ENCODE measurements at places on chromosomes 7 and 10.

DNA sequence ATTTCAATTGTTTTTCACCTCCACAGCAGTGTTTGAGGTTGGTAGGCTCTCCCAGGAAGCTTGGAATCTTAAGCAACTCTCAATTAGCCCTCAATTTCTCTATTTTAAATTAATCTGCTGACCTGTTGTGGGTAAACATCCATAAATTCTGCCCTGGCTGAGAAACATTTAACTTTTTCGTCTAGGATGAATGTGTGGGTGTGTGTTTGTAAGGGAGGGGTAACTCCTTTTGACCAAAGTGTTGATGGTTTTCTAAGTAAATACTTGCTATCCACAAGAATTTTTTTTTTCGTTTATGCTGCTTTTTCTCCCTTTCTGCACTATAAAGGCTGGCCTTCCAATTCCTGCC is 973 bp downstream of the PPP3CB start:
- no peak for DNase-seq

DNA sequence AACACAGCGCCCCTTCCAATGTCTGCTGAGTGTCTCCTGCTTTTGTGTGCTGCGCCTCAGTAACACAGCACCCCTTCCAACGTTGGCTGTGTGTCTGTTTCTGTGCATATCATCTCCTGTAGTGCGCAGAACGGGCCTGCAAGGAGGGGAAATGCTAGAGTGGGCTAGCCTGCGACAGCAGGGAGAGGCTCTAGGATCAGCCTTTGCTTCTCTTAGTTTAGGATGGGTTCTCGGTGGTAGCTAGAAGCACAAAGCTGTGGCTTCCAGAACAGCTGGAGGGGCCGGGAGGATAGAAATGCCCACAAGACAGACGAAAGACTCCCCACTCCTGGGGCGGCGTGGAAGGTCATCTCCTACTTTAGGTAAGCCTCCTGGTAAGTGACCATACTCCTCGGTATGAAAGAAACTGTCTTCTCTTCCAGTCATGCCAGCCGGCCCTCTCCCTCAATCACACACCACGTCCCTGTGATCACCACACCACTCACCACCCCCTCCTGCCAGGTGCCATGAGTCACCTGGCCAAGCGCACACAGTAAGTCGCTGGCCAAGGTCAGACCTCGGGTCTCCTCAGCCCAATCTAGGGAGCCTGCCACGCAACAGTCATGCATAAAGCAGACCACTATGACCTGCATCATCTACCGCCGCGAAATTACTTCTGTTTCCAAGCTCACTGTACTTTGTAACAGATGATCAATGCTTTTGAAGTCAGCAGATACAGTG is 4.8 kb downstream of the PITRM1 start:
- no peak for DNase-seq

- no peak for DNase-seq
Observed at GRCh38 chr7:112370436-112370835, 79.8 kb upstream of the IFRD1 start.

DNA sequence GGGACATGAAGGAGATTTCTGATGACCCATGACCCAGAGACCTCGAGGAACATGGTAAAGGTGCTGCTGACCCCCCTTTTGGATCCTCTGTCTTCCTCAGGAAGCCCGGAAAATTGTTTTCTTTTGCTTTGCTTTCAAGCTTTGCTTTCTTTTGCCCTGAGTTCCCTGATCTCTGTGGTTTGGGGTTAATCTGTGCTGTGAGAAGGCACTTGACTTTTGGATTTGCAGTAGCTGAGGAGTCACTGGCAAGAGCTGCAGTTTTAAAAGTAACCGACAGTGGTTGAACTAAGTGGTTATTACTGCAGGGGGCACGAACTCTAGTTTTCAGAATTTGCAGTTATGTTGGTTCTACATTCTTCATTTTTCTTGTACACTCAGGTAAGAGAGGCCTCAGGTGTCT is 53.0 kb downstream of the PDZD8 start:
- DNase-seq, result no peak

- DNase-seq, result no peak
Observed at GRCh38 chr10:115772606-115773005, 500.4 kb downstream of the GFRA1 start.

DNA sequence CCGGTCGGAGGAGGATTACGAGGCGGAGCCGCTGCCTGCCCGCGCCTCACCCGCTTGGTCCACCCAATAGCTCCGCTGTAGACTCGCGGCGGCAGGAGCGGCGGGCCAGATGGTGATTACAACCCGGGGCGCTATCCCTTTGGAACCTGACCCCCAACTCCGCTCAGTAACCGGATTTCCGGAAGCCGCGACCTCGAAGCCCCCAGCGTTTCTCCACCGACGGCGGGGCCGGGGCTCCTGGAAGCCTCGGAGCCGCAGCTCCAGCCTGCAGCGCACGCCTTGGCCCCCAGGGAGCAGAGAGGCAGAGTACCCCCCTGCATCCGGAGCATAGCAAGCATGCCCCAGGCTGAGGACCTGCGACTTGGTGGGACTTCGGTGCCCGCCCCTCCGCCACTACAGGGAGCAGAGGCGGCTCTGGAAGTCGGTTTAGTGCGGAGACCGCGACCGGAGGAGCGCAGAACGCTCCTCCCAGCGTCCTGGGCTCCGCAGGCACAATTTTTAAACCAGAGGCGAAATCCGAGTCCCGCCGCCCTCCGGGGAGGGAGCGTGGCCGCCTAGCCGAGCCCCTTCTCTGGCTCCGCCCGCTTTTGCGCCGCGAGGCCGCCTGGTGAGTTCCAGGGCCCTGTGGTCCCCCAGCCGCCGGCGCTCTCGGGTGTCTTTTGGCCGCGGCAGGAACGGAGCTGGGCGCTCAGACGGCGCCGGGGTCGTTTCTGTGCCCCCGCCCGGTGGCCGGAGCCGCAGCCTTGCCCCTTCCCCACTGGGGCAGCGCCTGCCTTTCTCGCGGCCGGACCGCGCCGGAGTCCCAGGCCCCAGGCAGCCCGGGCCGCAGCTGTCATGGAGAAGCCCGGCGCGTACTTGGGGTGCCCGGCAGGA is 28.2 kb upstream of the BMS1 start:
- DNase-seq, result no peak

DNA sequence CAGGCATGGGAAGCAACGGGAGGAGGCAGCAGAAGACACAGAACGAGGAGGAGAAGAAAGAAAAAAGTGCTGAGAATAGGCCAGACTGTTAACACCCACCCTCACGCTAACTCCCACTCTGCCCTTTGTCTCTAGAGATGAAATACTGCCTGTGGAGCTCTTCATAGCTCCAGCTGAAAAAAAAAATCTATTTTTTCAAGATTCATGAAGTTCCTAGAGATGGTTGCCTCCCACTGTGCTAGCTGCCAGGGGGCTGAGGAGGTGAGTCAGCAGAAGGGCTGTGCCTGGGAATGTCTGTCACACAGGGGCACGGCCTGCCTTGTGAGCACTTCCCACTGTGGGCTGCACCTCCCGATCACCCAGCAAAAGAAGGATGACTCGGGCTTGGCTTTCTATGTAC is 144.5 kb downstream of the RNF216 start:
- no peak for DNase-seq

DNA sequence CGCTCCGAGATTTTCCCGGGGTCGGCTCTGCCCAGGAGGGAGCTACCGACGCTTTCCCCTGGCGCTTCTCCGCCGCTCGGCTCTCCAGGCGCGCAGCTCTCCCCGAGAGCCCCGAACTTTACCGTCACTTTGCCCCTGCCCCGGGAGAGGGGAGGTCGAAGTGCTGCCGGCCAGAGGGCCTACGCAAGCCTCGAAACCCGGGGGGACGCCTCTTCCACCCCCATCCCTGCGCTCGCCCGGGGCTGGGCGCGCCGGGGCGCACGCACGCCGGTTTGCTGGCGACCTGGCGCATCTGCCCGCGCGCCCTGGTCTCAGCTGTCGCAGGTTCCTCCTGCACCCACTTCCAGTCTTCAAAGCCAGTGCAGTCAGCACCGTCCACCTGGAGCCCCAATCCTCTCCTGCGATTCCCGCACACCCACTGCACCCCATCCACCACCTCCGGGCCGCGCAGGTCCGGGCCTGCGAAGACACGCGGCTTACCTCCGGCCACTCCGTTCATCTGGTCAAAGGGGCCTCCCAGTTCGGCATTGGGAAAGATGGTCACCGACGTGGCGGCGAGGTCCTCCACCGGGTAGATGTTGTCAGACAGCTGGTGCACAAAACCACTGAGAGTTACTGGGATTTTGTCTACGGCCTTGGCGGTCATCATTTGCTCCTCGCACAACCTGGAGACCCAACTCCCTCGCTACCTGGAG is 638 bp downstream of the EGR2 start:
- DNase-seq, result peak; percentile 37

DNA sequence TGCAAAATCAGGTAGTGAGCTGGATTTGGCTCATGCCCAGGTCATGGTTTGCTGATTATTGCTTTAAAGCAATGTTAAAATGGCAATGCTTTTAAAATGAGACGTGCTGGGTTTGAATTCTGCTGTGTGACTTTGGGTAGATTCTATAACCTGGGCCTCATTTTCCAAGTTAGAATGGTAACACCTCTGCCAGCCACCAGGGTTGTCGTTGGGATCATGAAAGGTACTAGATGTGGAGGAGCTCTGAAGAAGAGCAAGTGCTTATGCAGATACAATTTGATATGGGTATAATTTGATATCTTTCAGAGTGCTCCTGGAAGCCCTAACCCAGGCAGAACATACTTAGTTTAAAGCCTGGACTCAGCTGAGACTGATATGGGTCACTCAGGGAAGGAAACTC is 60.0 kb downstream of the EVX1 start:
- DNase-seq, result no peak

DNA sequence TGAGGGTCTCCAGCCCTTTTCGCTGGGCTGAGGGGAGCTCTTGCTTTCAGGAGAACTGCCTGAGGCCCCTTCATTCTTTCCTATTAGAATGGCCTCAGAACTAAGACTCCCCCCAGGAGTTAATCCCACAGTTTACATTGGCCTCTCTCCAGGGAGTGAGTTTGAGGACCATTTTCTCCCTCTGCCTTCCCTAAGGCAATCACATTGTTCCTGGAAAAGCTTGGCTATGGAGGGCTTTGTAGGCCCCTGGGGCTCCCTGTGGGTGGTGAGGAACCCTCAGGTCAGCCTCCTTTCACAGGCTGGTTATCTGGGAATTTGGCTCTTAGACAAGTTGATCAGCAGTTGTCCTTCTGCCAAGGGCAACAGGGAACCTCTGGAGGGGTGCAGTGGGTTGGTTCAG is 343.7 kb downstream of the RPS24 start:
- no peak for DNase-seq

- no peak for DNase-seq
Observed at GRCh38 chr7:102988088-102988487, 75.3 kb downstream of the LRRC17 start.

DNA sequence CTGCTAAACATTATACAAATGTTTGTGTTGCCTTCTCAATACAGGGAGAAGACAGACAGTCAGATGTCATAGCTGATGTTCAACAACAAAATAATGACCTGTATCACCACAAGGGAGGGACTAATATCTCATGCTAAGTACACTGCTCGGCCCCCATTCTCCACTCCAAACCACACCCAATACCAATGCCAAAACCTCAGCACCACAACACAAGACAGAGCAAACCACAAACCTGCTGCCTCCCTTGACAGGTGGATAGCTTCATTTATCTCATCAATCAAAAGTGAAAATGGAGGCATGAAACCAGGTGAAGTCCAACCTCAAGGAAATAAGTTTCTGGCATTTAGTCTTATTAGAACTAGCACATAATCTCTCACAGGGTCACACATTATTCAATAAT is 109.5 kb downstream of the PARD3 start:
- DNase-seq, result no peak

GRCh38 chr10:127736222-127736914 is 617 bp upstream of the FOXI2 start:
- DNase-seq, result no peak

GRCh38 chr7:84187813-84188510 is 6.6 kb downstream of the SEMA3A start:
- DNase-seq, result no peak

- DNase-seq, result no peak
Observed at GRCh38 chr7:31819031-31819430, 132.0 kb downstream of the PPP1R17 start.

DNA sequence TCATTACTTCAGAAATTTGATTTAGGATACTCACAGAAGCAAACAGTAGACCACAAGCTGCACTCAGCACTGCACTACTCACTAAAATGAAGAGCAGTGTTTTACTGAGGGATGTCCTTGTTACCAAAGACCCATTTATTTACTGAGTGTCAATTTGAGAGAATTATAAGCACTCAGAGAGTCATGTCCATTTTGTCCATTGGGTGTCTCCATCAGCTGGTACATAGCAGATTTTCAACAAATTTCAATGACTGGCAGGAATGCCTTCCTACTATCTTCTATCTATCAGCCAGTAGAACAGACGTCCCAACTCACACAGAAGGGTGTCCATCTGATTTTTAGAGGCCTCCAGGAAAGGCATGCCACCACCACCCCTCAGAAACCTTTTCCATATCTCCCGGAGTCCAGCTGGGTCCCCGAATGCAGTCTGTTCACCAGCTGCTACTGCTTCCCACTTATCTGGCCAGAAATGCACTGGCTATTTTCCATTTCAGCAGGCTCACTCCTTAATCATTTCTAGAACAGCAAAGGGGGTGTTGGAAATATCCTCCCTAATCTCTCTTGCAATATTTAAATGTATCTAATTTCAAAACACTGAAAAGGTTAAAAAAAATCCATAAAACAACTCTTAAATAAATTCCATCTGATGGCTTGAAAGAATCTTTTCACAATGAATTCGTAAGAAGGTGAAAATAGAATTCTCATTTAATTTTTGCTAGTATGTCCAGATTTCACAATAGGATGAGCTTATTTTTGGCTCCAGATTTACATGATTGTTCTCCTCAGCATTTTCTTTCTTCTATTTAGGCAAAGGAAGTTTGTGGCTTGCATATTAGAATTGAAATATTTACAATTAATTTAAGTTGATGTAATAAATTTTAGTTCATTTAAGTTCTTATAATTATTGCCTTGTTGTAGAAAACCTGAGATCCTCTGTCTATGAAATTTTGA is 1164.0 kb upstream of the CELF2 start:
- no peak for DNase-seq

- peak; percentile 81 for DNase-seq
Observed at GRCh38 chr7:1175967-1176851, 16.2 kb upstream of the ZFAND2A start.

- no peak for DNase-seq
Observed at GRCh38 chr10:121708728-121709674, 110.8 kb upstream of the FGFR2 start.

- no peak for DNase-seq
Observed at GRCh38 chr10:46222364-46222935, 64.3 kb upstream of the ANTXRL start.

DNA sequence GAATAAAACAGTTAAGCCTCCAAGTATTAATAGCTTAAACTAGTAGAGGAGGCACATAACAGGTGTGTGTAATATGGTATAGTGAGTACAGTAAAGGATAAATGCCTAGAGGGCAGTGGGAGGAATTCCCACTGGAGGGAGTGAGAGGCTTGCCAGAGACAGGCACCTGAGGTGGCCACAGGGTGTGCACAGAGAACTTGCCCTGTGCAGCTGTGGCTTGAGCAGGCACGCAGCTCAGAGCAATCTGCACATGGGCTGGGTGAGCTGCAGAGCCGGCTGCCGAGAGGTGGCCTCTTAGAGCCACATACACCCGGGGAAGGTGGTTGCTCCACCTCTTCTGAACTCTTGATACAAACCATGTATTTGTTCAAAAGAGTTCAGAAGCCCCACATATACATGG is 237.1 kb downstream of the COBL start:
- no peak for DNase-seq

GRCh38 chr7:2872296-2872874 is 28.3 kb upstream of the GNA12 start:
- no peak for DNase-seq
